ENCODE measurements at places on chromosomes 11 and 22.

DNA sequence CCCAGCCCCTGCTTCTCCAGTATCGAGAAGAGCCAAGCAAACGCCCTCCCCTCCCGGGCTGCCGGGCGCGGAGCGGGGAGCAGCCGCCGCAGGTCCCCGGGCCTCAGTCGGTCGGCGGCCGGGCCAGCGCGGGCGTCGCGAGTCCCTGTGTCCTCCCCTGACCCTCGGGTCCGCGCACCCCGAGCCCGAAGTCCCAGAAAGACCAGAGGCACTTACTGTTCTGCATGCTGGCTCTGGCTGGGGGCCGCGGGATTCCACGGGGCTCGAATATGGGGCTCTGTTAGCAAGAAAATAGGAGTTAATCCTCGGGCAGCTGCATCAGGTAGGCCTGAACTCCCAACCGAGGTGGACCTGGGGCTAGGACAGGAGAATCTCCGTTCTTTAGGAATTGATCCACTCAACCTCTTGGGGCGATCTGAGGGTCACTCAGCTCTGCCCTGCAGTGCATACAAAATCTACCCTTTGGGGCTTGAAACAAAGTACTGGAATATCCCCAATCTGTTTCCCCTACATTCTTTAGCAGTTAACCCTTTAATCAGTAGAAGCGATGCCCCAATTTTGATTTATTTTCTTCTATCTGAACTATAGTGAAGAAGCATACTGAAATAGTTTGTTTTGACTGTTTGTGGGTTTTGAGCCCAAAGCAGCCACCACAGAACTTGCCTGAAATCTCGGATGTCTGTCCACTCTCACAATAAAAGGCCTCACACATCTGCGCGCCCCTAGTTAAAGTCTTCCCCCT is 4.8 kb downstream of the PAX6 start:
- DNase-seq = no peak

- no peak for DNase-seq
Measured at GRCh38 chr11:72812604-72812966, 1.6 kb upstream of the ATG16L2 start.

DNA sequence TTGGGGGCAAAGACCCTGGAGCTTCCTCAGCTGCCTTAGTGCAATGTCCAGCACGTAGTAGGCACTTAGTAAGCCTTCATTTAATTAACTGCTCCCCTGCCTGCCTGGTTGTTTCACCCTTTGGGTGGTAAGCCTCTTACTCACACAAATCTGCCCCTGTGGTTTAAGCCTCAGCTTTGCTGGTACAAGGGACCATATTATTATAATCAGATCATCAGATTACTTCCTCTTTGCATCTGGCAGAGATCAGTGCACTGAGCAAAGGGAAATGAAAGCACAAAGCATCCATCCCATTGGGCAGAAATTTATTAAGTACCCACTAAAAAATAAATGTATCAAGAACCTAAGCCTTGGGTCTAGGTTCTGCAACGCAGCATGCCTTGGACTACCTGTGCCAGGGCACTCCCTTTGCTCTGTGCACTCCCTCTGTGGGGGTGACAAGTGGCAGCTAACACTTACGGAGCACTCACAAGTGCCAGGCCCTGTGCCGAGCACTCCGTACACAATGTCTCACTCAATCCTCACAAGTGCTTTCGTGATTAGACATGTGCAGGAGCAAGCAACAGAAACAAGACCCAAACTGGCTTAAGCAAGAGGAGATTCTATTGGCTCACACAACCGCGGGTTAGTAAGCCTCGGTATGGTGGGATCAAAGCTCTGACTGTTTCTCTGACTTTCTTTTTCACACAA is 34.9 kb upstream of the DAGLA start:
- DNase-seq = no peak

DNA sequence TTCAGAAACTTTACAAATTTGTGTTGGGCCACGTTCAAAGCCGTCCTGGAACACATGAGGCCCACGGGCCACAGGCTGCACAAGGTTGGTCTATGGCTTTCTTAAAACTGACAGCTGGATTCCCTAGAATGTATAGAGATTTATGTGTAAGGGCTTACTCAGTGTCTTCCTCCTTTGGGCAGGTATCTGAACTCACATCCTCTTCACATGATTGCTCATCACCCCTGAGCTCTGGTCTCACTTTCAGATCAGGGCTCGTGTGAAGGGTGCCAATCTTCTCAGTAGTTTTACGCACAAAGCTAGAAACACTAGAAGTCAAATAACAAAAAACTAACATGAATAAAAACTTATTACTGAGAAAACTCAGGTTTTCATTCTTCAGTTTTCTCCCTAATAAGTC is 27.1 kb downstream of the HPS5 start:
- no peak for DNase-seq

GRCh38 chr11:83941050-83941449 is 654.9 kb upstream of the CCDC90B start:
- DNase-seq = no peak

GRCh38 chr11:81907996-81908395 is 825.7 kb downstream of the FAM181B start:
- no peak for DNase-seq

DNA sequence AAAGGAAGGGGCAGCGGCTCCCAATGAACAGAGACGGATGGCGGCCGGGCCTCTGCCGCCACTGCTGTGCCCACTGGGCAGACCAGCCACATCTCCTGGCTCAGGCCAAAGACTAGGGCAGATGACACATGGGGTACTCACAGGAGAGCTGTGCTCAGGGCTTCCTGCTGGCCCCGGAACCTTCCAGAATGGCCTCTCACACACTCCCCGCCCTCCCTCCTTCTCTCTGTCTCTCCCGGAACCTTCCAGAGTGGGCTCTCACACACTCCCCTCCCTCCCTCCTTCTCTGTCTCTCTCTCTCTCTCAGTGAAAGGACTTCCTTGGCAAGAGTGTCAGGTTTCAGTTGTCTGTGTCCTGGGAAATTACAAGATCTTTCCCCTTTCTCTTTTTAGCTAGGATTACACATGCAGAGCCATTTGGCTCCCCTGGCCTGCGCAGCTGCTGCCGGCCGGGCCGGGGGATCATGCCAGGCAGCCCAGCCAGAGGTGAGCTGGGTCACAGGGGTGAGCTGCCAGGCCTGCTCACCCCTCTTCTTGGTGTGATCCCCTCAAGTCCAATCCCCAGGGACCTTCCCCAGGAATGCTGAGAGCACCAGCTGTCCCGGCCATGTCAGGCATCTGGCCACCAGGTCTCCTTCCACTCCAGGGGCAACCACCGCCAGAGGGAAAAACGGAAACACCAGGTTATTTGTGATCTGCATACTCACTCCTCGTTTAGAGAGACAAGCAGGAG is 45.3 kb upstream of the ADA2 start:
- DNase-seq = no peak

- DNase-seq = no peak
Measured at GRCh38 chr22:33404723-33405122, 346.5 kb upstream of the SYN3 start.

DNA sequence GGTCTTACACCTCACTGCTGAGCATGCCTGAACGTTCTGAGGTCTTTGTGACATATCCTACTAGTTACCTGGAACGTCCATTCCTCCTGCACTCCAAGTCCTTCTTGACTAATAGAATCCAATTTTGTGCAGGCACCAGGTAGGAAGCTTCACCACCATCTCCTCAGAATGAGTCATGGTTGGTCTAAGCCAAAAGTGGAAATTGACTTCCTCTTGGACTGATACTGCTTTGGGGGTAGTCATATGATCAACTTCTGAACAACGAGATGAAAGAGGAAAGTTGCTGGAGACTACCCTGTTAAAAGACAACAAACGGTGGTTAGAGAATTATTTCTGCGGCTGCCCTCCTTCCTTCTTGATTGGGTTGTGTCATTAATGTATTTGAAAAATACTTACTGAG is 374.2 kb upstream of the LARGE1 start:
- no peak for DNase-seq

- DNase-seq = peak; percentile 74
Measured at GRCh38 chr22:41532908-41533825, 11.1 kb downstream of the POLR3H start.

DNA sequence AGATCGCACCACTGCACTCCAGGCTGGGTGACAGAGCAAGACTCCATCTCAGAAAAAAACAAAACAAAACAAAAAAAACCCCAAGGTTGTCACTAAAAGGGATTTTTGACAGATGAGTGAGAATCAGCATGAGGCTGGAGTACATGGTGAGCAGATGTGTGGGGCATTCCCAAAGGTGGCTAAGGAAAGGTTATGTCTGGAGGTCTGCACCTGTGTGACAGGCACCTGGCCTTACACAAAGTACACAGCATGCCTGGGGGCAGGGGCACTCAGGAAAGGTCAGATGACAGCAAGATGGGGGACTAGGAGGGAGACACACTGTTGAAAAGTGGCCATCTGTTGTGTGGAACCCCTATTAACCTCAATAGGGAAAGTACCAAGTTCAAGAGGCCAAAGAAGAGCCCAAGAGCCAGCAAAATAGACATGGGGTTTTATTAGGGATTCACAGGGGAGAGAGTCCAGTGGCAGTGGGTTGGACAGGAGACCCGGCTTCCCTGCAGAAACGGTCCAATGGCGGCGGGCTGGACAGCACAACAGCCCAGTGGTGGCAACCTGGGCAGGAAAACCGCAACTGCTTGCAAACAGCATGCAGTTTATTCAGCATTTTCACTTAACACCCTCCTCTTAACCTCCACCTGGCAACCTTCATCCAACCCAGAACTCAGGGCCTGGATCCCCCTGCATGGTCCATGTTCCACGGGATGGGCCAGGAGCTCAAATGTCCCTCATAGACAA is 101.1 kb downstream of the MICAL2 start:
- no peak for DNase-seq

- no peak for DNase-seq
Measured at GRCh38 chr11:202490-202889, 4.7 kb downstream of the BET1L start.

DNA sequence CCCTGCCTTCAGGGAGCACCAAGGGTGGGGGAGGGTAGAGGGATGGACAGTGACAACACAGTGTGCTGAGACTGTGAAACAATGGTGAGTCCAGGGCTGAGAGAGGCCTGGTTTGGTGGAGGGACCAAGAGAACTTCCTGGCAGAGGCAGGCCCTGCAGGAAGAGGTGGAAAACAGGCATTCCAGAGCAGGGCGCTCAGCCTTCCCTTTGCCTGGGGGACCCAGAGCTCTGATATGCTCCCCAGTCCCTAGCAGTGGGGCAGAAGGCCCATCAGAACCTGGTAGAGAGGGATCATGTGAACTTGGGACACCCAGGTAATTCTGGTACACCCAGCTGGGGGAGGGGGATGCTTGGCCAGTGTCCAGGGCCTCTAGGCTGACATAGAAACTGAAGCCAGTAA is 17.2 kb upstream of the UVRAG start:
- no peak for DNase-seq

DNA sequence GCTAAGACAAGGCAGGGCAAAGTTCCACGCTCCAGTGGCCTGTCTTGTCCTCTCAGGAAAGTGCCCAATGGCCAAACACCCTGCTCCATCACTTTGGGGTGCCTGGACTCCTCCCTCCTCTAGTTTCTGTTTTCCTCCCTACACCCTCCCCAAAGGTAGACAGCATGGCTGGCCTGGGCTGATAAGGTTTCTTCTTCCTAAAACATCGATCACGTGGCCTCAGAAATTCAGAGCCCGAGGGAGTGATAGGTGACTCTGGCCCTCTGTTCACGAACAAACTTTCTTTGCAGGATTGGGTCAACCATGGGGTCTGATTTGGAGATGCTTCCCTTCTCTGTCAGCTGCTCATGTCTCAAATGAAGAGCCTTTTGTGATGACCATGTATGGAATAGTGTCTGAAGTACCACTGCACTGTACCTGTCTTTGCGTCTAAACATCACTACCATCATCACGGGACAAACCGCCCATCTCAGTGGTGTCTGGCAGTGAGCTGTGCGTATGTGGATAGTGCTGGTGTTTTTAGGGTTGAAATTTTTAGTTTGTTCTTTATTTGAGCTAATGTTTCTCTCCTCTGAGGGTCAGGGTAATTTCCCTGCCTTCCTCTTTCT is 6.1 kb downstream of the MICAL2 start:
- no peak for DNase-seq

GRCh38 chr11:75394085-75394840 is 5.1 kb upstream of the RPS3 start:
- DNase-seq = no peak

- no peak for DNase-seq
Measured at GRCh38 chr22:29623553-29624169, 20.2 kb downstream of the NF2 start.

GRCh38 chr11:125923012-125923579 is 18.8 kb downstream of the DDX25 start:
- peak; percentile 85 for DNase-seq

- no peak for DNase-seq
Measured at GRCh38 chr22:21759093-21759492, 23.5 kb upstream of the YPEL1 start.

DNA sequence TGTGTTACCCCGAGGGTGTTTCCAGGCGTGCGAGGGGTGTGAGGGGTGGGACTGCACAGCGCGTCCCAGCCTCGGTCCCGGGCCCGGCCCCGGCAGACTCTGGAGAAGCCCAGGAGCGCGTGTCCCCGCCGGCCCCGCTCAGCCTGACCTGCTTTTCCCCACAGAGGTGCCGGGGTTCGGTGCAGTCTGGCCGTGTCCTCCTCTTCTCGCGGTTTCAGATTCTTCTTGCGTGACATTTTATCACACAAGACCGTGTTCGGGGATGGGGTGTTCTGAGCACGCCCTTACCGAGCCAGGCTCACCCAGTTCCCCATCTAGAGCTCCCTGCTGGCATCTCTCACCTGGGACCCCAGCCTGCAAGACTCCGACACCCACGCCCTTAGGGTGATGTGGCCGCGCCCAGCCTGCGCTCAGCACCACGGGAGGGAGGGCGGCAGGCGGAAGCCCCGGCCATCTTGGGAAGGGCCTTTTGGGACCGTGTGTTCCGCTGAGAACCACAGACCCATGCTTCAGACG is 775.6 kb downstream of the BRD1 start:
- DNase-seq = peak; percentile 51

- DNase-seq = no peak
Measured at GRCh38 chr11:6629892-6630631, 10.8 kb upstream of the TPP1 start.

DNA sequence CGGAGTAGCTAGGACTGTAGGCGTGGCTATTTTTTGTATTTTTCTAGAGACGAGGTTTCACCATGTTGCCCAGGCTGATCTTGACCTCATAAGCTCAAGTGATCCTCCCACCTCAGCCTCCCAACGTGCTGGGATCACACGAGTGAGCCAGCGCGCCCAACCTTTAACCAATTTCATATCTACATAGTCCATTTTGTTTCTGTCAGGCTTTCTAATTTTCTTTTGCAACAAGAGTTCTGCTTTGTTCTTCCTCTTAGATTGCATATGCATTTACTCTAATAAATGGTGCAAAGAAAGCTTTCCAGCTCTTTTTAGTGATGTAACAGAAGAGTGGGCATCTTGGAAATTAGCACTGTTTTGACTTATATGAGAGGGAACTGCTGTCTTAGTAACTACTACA is 13.3 kb downstream of the RTN3 start:
- DNase-seq = no peak

DNA sequence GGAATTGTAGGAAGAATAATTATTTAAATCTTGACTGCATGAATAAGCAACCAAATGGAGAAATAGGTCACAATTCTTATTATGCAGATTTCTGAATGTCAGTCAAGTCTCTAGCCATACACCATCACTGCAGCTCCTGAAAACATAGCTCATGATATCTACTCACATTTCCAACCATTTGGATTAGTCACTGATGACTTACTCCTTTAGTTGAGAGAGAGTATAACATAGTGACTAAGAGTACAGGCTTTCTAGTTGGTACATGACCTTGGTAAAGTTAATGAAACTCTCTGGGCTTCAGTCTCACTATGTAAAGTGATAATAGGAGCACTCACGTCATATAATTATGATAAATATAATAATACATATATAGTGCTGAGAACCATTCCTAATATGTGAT is 265.2 kb downstream of the KCNA4 start:
- no peak for DNase-seq
